ENCODE measurements at places on chromosomes 12 and 14. TPM values are rescaled to one million over a fixed set of nuclear protein-coding genes. Genes with fewer than 3 reads are reported as not detected.

Gene RAPGEF3
- 7.7 TPM for total RNA-seq

Gene PLCZ1
- not detected for total RNA-seq

Gene ADCY4
- total RNA-seq, result 0.82 TPM

Gene GALNT8
- 57.5 TPM for total RNA-seq

Gene TAS2R50
- 3.7 TPM for total RNA-seq

Gene ENO2
- total RNA-seq, result 169 TPM

Gene RAB21
- 14.3 TPM for total RNA-seq

Gene SERPINA12
- total RNA-seq, result not detected

Gene ASCL1
- total RNA-seq, result 8.2 TPM

Gene DACT1
- total RNA-seq, result 203 TPM

Gene KRT7
- total RNA-seq, result not detected
